SW480 (cell line): ENCODE measurements at places on chromosomes 12 and 14.
A peak's percentile ranks its signal among the peaks of the same experiment; 100 is the strongest.

- no peak for DNase-seq
Observed at GRCh38 chr12:26389343-26389742, 194.0 kb downstream of the SSPN start.

DNA sequence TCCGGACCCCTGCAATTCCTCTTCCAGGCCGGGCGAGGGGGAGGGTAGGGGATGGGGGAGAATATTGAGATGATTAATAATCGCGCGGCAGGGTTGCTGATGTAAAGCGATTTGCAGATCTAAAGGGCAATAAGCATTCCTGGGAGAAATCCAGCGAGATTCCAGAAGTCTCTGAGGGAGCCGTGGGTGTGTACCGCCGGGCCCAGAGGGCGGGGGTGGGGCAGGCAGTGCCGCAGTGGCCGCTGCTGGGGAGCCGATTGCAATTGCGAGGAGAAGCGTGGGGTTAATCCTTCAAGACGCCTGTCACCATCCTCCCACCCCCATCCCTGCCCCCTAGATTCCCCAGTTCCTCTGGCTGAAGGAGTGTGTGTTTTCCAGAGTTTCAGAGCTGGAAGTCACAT is 16.4 kb downstream of the FOS start:
- peak; percentile 86 for DNase-seq

- no peak for DNase-seq
Observed at GRCh38 chr12:132632521-132633228, 14.1 kb downstream of the P2RX2 start.

GRCh38 chr12:1297639-1298175 is 296.7 kb downstream of the FBXL14 start:
- DNase-seq = no peak

DNA sequence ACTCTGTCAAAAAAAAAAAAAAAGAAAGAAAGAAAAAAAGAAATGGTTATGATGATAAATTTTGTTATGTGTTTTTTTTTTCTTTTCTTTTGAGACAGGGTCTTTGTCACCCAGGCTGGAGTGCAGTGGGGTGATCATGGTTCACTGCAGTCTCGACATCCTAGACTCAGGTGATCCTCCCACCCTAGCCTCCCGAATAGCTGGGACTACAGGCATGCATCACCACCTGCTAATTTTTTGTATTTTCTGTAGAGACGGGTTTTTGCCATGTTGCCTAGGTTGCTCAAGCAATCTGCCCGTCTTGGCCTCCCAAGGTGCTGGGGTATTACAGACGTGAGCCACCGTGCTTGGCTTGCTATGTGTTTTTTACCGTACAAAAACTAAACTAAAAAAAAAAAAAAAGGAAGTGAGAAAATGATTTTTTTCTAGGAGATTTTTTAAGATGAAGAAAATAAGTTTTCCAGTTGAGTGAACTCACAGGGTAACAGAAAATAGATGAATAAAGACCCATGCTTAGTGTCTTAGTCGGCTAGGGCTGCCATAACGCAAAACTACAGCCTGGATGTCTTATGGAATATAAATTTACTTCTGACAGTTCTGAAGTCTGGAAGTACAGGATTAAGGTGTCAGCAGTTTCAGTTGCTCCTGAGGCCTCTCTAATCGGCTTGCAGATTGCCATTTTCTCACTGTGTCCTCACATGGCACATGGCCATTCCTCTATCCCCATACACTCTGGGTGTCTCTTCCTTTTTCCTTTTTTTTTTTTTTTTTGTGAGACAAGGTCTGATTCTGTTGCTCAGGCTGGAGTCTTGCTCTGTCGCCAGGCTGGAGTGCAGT is 13.2 kb upstream of the APOF start:
- no peak for DNase-seq

GRCh38 chr12:123891516-123892179 is 81.0 kb downstream of the CCDC92 start:
- no peak for DNase-seq

- no peak for DNase-seq
Observed at GRCh38 chr12:24200010-24200409, 250.5 kb upstream of the SOX5 start.

DNA sequence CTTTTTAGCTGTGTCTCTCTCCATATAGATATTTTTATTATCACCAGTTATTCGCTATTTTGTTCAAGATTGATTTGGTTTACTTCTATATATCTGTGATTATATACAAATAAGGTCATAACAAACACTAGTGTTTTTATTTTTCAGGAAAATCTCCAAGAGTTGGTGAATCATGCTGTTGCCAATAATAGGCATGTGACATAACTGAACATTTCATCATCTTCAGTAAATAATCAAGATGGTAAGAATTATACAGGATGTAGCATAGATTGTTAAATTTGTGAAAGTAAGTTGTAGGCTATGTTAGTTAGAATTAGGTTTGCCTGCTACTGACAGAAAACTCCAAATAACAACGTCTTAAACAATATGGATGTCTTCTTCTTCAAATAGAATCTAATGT is 240.9 kb upstream of the PDE3A start:
- DNase-seq = no peak

DNA sequence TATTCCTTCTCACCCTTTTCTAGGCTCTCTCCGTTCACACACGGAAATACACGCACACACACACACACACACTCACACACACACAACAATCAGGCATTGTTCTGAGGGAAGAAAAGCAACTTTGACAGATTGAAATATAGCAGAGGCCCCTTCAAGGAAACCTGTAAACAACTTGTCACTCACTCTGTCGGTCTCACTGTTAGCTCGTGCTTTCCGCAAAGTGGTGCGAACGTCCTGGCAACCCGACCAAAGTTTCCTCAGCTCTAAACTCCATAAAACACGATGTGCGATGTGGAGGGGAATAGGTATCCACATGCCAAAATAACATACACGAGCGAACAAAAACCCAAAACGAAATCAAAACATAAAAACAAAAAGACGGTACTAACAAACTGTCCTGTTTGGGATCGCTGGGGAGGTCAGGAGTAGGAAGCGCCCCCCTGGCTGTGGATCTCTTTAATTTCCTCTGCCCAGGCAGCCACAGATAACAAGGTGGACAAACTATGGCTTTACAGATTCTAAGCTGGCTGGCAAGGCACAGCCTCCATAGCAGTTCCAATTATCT is 822 bp upstream of the SOX5 start:
- DNase-seq = peak; percentile 57

DNA sequence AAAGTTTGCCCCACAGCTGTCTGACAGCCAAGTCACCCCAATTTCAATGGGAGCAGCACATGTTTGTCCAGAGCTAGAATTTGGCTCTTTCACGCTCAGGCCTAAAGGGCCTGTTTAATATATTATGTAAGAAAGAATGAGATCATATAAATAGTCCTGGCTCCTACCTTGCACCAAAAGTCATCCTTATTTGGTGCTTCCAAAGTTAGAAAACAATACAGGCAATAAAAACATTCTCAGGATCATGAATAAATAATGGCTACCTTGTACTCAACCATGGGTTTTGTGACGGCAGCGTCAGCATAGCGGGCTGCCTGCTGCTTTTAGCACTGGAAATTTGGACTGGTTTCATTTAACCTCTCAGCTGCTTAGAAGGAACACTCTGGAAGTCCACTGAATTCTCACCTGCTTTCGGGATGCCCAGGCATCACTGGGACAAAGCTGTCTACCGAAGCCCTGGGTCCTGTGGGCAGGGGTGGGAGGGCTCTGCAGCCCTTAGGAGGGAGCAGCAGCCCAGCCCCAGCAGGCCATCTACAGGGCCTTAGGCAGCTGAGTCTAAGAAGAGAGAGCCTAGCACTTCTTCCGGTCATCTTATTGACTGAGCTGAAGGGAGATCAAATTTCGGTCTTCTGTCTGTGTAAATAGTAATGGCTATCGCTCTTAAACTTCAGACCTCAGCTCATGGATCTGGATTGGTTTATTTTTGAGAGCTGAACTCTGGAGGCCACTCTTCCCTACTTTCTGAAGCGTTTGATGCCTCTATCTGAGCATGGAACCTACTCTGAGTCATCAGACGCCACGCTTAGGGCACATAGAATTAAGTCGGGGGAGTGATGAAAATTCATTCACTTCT is 106.5 kb downstream of the SAMD4A start:
- DNase-seq = no peak

DNA sequence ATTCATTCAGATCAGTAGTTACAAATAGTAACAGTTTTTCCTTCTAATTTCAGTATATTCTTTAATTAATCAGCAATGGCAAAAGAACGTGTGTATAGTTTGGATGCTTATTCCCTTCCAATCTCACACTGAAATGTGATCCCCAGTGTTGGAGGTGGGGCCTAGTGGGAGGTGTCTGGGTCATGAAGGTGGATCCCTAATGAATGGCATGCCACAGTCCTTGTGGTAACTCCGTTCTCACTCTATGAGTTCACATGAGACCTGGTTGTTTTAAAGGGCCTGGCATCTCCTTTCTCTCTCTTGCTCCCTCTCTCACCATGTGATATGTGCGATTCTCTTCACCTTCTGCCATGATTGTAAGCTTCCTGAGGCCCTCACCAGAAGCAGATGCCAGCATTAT is 18.9 kb upstream of the SYNDIG1L start:
- peak; percentile 72 for DNase-seq

- peak; percentile 61 for DNase-seq
Observed at GRCh38 chr12:51218607-51219161, 822 bp upstream of the POU6F1 start.

GRCh38 chr14:101473045-101473729 is 88.1 kb upstream of the DIO3 start:
- no peak for DNase-seq

DNA sequence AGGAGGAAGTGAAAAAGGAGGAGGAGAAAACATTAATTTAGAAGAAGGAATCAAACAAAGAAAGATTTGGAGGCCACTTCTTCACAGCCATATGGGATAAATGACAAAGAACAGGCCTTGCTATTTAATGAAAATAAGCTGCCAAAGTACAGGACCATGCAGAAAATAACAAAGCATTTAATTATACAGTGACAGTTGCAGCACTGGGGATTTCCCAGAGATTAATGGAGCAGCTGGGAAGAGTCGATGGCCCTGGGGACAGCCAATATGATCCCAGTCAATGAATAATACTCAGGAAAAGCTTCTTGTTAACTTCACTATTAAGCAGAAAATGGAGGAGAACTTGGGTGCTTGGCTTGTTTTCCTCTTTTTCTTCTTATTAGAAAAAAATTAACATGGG is 34.6 kb downstream of the RERG start:
- no peak for DNase-seq

- DNase-seq = no peak
Observed at GRCh38 chr14:95518045-95518751, 1.7 kb upstream of the SYNE3 start.

- no peak for DNase-seq
Observed at GRCh38 chr12:54940727-54941315, 43.7 kb downstream of the TESPA1 start.

- DNase-seq = no peak
Observed at GRCh38 chr14:31768355-31768754, 207.2 kb downstream of the NUBPL start.

DNA sequence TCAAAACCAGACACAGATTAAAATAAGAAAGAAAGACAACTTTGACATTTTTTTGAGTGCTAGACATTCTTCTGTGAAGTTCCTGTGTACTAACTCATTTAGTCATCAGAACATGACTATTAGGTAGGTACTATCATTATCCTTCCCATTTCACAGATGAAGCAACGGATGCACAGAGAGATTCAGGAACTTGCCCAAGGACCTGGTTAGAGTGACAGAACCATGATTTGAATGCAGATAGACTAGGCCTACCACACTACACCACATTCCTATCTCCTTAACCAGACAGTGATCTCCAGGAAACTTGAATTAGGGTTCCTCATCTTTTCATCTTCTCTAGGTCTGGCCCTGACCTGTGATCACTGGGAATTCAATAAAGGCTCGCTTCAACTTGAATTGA is 54.4 kb upstream of the MED13L start:
- DNase-seq = no peak

DNA sequence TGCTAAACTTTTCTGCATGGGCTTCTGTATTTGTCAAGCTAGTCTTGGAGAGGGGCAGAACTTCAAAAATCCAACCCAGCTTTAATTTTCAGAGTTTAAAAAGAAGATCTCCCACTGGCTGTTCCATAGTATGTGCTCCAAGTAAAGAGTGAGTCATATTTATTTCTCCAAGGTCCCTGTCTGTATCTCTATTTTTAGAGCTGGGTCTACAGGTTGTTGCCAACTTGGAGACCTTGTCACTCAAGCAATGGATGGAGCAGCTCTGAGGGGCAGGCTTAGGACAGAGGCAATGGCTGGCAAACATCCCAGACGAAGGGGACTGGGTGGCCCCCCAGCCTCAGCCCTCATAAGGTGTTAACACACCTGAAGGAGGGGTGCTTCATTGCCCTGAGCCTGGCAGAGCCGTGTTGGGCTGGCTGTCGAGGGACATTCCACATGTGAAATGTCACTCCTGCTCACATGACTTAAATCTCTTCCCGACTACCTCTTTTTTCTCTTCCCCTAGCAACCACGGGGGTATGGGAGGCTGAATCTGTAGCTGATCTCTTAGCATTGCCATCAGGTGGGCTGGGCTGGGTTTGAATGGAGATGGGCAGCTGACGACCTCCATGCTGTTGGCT is 103.1 kb downstream of the SMOC1 start:
- no peak for DNase-seq

DNA sequence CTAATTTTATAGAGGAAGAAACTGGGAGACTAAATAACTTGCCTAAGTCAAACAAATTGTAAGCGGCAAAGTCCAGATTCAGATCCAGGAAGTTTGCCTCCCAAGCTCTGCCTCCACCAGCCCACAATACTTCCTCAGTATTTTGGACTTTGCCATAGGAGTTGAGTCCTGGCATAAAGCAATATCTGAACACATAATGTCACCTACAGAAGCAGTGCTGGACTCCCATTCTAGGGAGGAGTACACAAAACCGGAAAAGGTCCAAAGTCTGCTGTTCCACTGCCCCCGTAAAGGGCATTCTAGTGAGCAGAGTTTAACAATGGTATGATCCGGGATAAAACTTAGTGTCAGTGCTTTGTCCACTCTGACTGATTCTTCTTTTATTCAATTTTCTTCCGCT is 340.5 kb downstream of the FUT8 start:
- DNase-seq = no peak

GRCh38 chr12:95890958-95891357 is 32.2 kb downstream of the SNRPF start:
- no peak for DNase-seq

GRCh38 chr12:6347367-6348338 is 5.8 kb upstream of the TNFRSF1A start:
- no peak for DNase-seq

DNA sequence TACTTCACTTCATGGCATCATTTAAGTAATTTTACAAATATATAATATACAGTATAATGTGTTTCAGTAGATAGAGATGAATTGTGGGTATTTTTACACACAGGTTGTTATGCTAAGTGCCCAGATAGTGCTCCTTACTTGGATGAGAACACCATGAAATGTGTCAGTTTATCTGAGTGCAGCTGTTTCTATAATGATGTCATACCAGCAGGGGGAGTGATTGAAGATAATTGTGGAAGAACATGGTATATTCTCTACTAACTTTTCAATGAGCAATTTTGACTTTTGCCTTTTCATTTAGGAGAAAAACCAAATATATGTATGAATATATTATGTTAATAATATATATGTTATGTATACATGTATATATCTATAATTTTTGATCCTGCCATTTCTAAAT is 221.6 kb downstream of the LRRK2 start:
- DNase-seq = no peak

- peak; percentile 69 for DNase-seq
Observed at GRCh38 chr12:111404362-111405148, 1.2 kb upstream of the SH2B3 start.

- no peak for DNase-seq
Observed at GRCh38 chr14:59041308-59041707, 147.2 kb upstream of the DAAM1 start.

GRCh38 chr12:103028881-103029639 is 71.6 kb downstream of the ASCL1 start:
- DNase-seq = no peak
